ENCODE measurements at places on chromosomes 11 and 22.

DNA sequence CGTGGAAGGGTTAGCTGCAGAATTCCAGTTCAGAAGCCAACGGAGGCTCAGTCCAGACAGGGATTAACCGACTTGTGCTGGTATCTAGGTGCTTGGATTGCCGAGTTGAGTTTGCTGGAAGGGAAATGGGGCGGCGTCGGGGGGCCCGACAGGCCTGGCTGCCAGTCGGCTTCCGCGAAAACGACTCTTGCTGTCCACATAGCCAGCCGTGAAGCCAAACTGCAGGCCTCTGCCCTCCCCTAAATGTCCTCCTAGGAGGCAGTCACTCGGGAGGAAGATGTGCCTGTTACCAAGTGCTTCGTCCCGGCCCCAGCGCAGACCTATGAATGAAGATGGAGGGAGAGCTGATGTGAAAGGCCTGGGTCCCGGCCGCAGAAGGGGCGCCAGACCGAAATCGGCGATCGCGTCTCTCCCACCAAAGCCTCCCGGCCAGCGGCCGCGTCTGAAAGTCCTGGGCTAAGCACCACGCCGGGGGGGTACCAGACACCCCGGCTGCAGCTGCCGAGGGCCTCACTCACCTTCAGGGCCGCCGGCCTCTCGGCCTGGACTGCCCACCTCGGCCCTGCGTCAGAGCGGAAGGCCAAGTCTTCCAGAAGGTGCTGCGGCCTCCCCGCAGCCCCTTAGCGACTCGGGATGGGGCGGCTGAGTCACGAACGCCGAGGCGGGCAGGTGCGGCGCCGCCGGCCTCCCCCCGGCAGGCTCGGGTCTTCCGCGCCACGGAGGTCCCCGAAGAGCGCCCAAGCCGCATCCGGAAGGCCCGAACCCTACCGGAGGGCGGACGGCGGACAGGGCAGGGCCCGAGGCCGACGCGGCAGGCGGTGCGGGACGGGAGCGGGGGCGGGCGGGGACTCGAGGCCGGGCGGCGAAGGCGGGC, 7.5 kb downstream of the DPAGT1 start:
- no peak for DNase-seq

DNA sequence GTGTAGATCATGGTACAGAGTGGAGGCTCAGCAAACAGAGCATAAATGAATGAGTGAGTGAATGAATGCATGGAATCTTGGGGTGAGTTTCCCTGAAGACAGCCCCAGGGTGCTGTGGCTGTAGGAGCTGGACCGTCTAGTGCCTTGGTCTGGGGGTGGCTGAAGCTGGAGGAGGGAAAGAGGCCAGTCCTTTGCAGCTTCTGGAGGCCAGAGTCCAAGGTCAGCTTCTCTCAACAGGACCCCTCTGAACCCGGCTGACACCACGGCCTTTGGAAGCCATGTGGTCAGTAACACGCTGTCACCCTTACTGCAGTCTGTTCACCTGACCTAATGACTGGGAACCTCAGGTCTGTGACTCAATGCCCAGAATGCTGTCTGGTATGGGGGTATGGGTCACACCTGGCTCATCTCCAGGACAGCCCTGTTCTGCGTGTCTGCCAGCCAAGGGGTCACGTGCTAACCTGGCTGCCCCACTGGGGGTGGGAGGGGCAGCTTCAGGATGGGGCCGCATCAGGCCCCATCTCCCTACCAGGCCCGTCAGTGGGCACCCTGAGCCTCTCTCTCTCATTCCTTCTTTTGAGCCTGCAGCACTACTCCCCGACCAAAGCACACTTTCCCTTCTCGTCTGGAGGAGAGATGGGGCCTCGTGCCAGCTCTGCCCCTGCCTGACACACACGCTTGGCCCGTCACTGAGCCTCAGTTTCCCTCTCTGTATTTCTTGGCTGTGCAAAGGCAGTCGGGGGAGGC, 24.1 kb upstream of the CHKA start:
- DNase-seq: no peak

DNA sequence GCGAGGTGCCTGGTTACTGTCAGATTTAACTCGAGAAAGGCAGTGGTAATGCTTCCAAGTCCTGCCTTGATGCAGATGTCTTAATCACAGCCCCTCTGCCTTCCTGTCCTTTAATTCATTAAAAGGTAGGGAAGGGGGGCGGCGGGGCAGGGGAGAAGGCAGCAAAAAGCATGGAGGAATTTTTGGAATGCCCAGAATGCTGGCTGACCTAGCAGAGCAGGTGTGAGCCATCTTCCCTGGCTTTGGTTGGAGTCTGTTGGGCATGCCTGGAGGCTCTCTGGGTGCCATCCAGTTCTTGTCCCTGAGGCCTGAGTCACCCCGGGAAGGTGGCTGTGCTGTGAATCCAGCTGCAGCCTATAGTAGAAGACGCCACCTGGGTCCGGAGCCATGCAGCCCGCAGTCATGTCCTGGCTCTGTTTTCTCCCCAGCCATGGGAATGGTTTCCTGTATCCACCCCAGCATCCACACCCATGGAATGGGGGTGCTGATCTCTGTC, 15.6 kb downstream of the KIAA1671 start:
- no peak for DNase-seq

DNA sequence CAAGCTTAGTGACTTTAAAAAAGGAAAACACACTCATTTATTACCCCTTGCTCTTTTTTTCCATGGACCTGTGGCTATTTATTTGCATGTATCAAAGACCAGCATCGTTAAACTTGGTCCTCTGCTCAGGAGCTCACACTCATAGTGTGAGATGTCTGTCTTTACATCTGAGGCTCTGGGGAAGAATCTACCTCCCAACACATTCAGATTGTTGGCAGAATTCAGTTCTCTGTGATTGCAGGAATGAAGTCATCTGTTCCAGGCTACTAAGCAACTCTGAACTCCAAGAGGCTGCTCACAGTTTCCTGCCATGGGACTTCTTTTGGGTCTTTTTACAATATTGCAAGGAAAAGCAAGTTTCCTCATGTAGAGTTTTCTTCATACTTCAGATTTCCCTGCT, 138.8 kb downstream of the LRRC4C start:
- DNase-seq: no peak

GRCh38 chr11:65471447-65471891, 27.4 kb upstream of the MALAT1 start:
- DNase-seq: no peak

DNA sequence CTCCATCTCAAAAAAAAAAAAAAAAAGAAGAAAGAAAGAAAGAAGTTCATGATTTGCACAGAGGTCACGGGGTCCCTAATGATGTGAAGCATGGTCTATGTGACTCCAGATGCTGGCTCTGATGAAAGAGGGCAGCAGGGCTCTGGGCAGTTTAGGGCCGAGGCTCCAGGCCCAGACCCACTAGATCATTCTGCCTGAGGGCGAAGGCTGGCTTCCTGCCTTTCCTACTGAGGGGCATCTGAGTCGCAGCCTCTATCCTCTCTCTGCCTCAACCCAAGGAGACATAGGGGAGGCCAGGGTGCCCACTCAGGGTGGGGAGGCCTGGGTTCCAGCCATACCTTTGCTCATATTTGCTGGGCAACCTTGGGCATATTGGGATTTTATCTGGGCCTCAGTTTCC, 4.8 kb downstream of the SLC35E4 start:
- no peak for DNase-seq

DNA sequence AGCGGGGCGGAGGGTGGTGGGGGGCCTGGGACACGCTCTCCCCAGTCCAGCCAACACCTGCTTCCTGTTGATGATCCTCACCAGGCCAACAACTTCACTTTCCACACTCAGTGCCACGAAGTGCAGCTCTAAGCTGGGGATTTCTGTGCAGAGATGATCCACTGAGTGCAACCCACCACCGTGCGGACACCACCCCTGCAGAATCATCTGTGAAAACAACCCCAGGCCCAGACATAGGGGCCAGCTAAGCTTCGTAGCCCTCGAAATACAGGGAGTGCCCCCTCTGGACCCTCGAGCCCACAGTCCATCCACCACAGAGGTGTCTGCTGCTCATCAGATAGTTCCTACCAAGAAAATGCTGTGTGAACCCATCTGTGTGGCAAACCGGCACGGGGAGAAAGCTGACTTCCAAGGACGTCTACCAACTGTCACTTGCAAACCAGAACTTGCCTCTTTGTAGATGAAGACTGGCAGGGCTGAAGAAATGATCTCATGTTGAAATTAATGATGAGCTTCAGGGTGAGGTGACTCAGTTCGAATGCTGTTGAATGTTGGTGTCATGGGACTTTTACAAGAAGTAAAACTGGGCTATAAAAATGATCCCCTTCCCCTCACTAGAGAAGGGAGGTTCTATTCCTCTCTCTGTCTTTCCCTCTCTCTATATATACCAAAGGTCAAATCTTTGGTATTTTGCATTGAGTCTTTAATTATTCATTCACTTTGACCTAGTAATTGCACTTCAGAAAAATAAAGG, 73.4 kb downstream of the MYEOV start:
- DNase-seq: no peak

- no peak for DNase-seq
These were observed 174.1 kb downstream of the CSNK2A3 start for GRCh38 chr11:11178671-11179638.

- DNase-seq: no peak
These were observed 21.4 kb downstream of the TSSC4 start for GRCh38 chr11:2421996-2422395.

GRCh38 chr11:12750181-12750580, 76.0 kb downstream of the TEAD1 start:
- no peak for DNase-seq

- DNase-seq: no peak
These were observed 1.7 kb upstream of the MYBPC3 start for GRCh38 chr11:47353978-47354774.

- DNase-seq: peak; percentile 21
These were observed 269.0 kb downstream of the FAM76B start for GRCh38 chr11:95520369-95521132.

- no peak for DNase-seq
These were observed 16.7 kb upstream of the SYT12 start for GRCh38 chr11:67006029-67006884.

DNA sequence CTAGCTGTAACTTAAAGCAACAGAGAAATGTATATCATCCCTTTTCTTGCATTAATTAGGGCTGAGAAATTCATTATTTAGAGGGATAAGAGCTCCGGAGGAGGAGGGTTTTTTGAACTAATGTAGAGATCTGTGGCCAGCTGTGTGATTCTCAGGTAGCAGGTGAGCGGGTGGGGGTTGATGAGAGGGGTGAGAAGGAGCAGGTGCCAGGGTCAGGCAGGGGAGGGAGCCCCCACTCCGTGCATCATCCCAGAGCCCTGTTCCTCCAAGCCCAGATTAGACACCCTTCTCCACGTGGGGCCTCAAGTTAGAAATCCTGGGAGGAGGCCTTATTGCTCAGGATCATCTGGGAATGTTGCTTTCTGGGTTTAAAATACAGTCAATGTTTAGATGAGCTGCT, 24.9 kb downstream of the ZBTB16 start:
- no peak for DNase-seq

GRCh38 chr11:76161261-76161961, 44.9 kb downstream of the WNT11 start:
- DNase-seq: peak; percentile 71

DNA sequence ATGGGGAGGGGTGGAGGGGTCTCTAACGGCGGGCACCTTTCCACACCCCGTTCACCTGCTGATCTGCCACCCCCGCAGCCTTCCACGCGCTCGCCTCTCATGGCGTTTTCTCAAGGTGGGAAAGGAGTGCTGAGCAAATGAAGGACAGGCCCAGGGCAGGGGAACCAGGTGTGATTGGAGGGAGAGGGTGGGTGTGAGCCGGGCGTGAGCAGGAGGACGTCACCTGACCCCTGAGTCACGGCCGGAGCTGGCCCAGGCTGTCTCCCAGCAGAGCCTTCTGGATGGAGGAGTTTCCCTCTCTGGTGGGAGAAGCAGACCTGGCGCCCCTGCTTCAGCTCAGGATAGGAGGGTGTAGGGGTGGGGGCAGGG, 14.0 kb upstream of the ARHGAP8 start:
- no peak for DNase-seq

DNA sequence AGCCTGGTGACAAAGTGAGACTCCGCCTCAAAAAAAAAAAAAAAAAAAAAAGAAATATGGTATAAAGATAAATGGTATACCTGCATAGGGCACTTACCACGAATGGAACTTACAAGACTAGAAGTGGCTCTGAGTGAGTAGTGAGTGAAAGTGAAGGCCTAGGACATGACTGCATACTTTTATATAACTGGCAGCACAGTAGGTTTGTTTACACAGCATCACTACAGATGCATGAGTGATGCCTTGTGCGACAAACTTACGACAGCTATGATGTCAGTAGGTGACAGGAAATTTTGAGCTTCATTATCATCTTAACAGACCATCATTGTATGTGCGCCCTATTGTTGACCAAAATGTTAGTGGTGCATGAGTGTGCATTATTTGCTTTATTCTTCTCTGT, 17.7 kb downstream of the XRCC6 start:
- no peak for DNase-seq

DNA sequence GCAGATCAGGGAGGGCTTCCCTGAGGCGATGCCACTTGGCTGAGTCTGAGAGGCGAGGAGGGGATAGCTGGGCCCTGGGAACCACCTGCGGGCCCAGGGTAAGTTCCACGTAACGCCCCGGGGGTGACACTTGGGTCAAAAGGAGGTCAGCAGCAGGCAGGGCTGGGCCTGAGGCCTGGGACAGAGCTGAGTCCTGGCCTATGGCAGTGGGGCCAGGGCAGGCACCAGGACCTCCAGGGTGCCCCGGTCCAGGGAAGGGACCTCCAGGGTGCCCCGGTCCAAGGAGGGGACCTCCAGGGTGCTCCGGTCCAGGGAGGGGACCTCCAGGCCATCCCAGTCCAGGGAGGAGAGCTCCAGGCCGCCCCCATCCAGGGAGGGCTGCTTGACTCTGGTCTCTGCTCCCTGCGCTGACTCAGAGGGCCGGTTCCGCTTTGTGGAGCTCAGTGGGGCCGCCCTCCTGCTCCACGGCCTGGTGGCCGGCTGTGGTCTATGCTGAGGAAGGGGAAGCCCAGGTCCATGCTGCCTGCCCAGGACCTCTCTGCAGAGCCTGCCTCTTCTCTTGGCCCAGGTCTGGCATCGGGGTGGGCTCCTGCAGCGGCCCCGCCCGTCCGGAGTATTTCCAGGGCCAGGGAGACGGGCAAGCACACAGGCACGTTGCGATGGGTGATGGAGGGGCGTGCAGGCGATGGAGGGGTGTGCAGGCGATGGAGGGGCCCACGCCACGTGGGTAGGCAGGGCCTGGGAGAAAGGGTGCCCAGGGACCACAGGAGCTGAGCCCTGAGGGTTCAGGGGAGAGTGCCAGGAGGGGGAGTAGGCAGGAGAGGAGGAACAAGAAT, 19.5 kb upstream of the WNT7B start:
- no peak for DNase-seq

- DNase-seq: no peak
These were observed 236.4 kb downstream of the CNTN5 start for GRCh38 chr11:99257131-99257530.

- no peak for DNase-seq
These were observed 7.4 kb downstream of the SCARF2 start for GRCh38 chr22:20430101-20430719.

DNA sequence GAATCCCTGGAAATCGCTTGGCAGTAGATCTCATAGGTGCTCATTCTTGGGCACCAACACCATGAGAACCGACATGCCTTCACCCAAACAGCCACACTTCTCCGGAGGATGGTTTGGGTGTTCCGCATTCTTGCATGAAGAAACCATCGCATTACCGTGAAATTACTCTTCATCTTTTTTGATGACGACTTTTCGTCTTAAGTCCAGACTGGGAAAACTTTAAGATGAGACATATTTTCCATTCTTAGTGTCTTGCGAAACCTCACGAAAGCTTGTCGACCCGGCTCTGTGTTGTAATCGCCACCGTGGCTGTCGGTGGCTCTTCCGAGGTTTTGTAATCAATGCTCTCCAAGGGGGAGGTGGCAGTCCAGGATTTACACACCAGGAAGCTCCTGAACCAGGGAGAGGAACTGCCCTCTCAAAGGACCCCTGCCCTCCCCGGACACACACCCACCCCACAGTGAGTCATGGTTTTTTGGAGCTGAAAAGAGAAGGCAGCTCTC, 1.7 kb downstream of the TOM1 start:
- DNase-seq: no peak

GRCh38 chr11:46356924-46357482, 9.7 kb downstream of the DGKZ start:
- DNase-seq: no peak

All from NCI-H446 (cell line).